ENCODE measurements at places on chromosomes 1 and 21.

DNA sequence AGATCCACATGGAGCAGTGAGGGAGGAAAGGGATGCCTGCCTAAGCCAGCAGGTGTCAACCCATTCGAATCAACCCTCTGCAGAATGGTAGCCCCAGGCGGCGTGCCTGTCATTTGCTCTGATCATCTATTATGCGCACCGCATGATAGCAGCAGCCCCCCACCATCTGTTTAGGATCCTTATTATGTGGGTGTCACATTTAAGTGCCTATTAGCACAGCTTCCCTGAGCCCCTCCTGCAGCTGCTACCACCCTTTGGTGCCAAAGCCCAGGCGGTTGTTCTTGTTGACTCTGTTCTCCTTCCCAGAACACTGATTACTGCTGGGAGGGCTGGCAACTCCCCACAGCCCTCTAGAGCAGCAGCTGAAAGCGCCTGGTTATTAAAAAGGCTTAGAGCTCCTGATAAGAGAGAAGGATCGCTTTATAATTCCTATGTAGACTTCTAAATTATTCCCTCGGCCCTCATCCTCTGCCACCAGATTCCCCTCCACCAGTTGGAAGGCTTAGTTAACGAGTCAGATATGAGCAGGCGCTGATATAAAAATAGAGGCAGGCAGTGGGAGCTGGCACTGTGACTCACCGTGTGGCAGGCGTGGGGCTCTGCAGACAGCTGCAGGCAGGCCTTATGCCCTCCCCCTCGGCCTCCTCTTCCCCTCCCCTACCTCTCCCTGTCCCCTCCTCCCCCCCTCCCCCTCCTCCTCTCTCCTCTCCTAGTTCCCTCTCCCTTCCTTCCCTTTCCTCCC lies 23.0 kb downstream of the ACTA1 start:
- no peak for DNase-seq

DNA sequence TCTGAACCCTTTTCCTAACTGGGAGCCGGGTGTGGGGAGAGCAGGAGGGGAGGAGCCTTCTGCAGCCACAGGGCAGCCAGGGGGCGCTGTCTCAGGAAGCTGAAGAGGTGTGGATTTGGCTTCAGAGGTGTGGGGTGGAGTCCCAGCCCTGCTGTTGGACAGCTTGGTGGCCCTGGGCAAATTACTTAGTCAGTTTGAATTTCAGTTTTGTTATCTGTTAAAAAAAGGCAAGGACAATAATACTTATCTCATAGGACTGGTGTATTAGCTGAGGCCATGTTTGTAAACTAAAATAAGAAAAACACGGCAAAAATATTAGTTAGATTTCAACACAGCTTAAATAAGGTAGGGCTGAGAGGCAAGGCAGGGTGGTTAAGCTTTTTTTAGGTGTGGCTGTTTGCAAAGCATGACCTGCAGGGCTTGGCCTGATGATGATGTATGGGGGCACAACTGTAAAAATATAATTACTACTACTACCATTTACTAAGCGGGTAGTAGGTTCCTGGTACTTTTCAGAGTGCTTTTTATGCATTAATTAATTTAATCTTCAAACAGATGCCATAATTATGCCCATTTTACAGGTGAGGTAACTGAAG lies 111.8 kb downstream of the PLXNA2 start:
- DNase-seq, result peak; percentile 39

DNA sequence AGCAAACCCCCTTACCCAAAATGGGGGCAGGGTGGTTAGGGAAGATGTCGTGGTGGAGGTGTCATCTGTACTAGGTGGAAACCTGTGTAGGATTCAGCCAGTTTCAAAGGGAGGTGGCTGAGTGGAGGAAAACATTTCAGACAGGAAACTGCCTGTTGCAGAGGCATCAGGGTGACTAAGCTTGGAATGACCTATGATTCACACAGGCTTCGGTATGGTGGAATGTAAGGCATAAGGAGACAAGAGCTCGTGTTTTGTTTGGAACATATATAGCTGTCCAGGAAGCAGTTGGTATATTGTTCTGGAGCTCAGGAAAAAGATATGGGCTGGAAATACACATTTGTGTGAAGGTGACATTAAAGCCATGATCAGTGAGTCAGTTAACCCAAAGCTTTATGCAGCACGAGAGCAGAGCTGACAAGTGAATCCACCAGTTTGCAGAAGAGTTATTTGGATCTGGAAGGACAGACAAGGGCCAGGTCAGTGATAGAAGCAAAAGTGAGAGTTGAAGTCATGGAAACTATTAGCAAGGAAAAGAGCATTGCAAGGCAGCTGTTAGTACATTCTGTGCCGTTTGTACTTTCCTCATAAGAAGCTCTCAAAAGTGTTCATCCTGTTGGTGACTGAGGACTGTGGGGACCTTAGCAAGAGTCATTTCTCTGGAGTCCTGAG lies 12.2 kb downstream of the UTP25 start:
- DNase-seq, result no peak

- DNase-seq, result no peak
These were observed 22.8 kb downstream of the OSBPL9 start for GRCh38 chr1:51639694-51640093.

GRCh38 chr1:40853113-40853884 lies 8.9 kb downstream of the CITED4 start:
- DNase-seq, result no peak

DNA sequence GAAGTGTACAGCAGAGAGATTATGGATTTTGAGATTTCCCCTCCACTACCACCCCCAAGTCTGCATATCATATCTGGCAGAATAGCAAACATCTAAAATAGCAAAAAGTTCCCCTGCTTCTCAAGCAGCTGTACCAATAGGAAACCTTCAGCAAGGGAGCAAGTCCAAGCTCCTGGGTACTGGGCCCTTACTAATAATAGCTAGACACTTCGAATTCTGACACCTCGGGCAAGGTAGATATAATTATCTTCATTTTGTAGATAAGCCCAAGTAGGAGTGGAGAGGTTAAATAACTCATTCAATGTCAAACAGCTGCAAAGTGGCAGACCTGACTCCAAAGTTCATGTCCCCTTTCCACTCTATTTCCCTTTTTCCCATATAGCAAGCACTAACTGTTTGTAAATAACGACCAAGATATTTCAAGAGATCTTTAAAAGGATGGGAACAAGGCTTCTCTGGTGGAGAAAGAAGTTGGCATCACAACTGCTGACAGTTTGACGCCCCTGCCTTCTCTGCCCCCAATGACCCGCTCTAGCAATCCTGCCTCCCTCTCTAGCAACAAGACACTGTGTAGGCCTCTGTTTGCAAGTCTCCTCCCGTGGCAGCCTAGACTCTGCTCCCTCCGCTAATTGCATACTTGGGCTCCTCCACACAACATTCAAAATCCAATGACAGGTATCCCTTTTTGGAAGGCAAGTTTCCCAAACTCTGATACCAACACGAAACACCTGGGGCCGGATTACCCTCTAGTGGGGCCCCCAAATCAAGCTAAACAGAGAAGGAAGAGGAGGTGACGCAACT lies 18.7 kb upstream of the ADAR start:
- no peak for DNase-seq

DNA sequence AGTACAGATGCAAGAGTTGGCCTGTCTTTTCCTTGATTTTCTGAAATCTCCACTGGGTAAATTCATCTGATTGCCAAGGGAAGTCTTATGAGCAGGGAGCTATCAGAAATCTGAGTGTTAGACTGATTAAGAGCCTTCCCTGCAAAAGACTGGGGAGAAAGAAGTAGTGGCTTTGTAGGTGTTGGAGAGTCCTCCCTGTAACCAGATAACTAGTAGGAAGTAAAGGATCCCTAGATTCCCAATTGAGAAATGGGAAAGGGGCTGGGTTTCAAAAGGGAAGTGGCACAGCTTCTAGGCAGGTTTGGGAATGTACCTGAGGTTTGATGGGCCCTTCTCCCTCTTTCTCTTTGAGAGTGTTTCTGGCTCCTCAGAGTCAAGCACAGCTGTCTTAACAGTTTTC lies 2.1 kb downstream of the TLCD4 start:
- DNase-seq, result no peak
